ENCODE measurements at places on chromosomes 4 and X. TPM values are rescaled to one million over a fixed set of nuclear protein-coding genes. Genes with fewer than 3 reads are reported as not detected.

NMU gene
- total RNA-seq = not detected

CFAP47 gene
- 0.09 TPM for total RNA-seq

SFRP2 gene
- total RNA-seq = 91.0 TPM

FAM9C gene
- not detected for total RNA-seq

- H3K27ac ChIP-seq = no peak overlapping the region
- H3K36me3 ChIP-seq = no peaks in the 10 kb centered on the region
- no peaks in the 10 kb centered on the region for H3K4me1 ChIP-seq
- no peaks in the 10 kb centered on the region for H3K27me3 ChIP-seq
These were observed 115.7 kb upstream of the MXRA5 start for GRCh38 chrX:3462166-3462508.

GRCh38 chr4:7105276-7105675 lies 37.4 kb upstream of the GRPEL1 start:
- H3K36me3 ChIP-seq = no peaks in the 10 kb centered on the region
- H3K27ac ChIP-seq = no peak overlapping the region
- no peak overlapping the region for H3K4me3 ChIP-seq
- no peaks in the 10 kb centered on the region for H3K4me1 ChIP-seq

GRCh38 chr4:1459081-1459721 lies 53.0 kb upstream of the NKX1-1 start:
- no peak overlapping the region for H3K4me3 ChIP-seq
- no peaks in the 10 kb centered on the region for H3K36me3 ChIP-seq
- H3K27ac ChIP-seq = no peak overlapping the region

DNA sequence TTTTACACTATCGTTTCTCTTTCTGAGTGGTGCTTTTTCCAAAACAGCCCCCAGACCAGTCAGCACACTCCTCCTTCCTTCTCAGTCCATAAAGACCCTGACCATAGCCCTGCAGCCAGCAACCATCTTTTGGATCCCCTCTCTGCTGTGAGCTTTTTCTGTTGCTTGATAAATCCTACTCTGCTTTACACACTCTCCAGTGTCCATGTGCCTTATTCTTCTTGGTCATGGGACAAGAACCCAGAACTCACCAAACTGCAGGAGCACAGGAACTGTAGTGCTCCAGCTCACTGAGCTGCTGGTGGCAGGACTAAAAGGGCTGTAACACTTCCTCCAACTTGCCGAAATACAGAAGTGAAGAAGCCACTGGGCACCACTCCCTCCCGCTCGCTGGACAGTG lies 32.5 kb downstream of the COX18 start:
- no peaks in the 10 kb centered on the region for H3K27me3 ChIP-seq
- H3K36me3 ChIP-seq = no peaks in the 10 kb centered on the region
- no peaks in the 10 kb centered on the region for H3K4me1 ChIP-seq
- H3K4me3 ChIP-seq = no peak overlapping the region

GRCh38 chr4:36226430-36227227 lies 17.7 kb downstream of the ARAP2 start:
- H3K4me1 ChIP-seq = no peaks in the 10 kb centered on the region
- DNase-seq = no peak
- no peak overlapping the region for H3K4me3 ChIP-seq
- no peak overlapping the region for H3K27ac ChIP-seq
- no peaks in the 10 kb centered on the region for H3K36me3 ChIP-seq

All from aorta (tissue), 5 donors.